Stimulated activated CD8-positive, alpha-beta memory T cell treated with anti-CD3 and anti-CD28 coated beads, Interleukin-4, amount 100 ng/mL, for 1 hour (primary cell): ENCODE measurements at places on chromosomes 4 and X.

DNA sequence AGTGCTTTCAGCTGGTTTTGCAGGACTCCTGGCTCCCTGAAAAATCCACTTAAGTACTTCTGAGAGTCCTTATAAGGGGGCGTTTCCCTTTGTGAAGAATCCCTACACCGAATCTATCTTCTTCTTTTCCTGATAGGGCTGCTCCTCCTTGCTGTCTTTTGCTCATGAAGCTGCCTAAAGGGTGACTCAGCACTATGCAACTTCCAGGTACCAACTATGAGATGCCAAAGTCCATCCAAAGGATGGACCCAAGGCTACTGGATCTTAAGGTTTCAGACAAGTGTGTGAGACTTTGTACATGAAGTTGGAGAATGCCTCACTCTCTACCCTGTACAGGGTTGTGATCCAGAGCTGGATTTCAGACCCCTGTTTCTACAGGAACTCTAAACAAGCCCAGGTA is 485.0 kb upstream of the FAT1 start:
- DNase-seq: no peak

DNA sequence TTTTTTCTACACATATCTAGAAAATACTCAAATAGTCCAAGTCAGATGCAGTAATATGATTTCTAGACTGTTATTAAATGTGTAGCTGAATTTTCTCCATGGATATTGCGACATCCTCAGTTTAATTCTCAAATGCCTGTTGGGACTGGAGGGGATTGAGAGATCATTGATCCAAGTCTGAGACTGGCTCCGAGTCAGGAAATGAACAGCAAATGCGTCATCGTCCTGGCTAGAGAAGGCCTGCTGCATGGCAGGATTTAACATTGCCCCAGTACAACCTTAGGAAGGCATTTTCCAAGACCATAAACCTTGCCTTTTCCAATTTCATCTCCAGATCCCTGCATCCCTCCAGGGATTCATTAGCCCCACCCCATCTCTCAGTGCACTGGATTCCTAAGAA is 56.6 kb upstream of the SLC6A14 start:
- no peak for DNase-seq

DNA sequence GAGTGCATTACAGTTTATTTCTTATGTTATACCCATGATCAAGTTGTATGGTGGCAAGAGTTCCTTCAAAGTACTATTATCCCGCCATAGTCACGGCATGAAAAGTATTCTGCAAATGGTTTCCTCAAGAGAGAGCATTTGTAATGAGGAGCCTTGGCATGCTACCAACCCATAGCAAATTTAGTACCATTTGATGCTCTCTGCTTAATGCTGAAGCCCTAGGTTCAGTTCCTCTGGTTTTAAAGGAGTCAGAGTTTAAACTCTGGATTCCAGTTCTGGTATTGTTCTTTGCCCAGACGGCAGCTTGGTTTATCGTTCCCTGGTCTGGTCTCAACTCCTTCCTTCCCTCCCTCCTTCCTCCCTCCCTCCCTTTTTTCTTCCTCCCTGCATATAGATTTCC is 371.3 kb downstream of the BMPR1B start:
- no peak for DNase-seq

- DNase-seq: no peak
Observed at GRCh38 chr4:24582235-24582832, 2.0 kb downstream of the DHX15 start.

DNA sequence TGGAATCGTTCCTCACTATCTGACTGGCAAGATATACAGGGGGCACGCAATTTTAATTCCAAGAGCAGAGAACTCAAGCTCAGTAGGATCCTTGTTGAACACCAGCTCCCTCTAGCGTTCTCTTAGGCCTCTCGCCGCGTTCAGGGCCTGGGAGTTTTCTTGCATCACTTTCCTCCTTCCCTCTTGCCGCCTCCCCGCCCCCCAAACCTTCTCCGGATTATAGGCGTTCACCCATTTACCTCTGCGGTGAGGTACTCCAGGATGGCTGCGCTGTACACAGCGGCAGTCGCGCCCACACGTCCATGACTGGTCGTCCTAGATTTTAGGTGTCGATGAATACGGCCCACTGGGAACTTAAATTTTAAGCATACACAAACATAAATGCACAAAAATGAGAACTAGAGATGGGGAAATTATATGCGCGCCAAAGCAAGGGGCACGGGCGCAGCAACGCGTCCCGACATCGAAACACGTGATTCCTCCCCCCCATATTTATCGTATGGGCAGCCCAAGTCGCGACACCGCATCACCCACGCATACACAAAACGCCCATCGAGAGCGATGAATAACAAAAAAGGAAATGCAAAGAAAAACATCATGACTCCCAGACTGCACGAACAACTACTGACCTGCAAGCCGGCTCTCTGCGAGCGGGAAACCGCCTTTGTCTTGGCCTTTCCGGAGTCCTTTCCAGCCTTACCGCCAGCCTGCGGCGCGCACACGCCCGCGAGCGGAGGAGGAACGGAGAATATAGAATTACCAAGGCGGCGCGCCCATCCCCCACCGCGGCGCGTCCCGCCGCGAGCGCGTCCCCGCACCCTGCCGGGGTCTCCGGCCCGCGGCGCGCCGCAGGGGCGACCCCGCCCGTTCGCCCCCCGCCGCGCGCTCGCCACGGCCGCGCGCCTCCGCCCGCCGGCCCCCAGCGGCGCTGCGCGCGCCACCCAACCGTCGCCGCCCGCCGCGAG is 759 bp downstream of the H2AZ1 start:
- peak; percentile 55 for DNase-seq

DNA sequence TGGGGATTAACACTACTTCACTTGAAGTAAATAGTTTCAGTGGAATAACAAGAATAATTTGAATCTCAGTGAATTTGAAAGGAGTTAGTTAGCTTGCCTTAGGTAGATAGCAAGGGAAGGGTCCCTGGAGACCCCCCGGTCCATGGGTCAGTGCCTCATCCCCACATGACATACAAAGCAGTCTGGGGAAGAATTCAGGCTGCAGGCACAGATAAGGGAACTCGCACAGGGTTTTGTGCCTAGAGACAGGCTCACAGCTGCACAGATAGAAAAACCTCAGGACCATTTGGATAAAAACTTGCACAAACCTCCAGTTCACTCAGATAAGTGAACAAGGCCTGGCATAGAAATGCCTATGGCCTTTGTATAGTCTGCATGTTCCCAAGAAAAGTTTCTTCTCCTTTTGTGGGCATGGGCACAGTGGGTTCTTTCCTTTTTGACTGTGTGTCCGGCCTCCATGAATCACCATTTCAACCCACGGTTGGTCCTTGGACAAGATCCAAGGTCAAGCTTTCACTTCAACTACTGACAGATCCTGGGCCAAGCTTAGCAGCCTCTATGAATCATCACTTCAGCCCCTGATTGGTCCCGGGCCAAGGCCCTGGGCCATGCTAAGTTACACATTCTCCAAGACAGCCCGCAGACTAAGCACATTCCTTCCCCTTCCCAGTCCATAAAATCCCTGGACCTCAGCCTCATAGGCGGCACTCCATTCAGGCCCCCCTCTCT is 108.3 kb upstream of the KLHL4 start:
- no peak for DNase-seq

DNA sequence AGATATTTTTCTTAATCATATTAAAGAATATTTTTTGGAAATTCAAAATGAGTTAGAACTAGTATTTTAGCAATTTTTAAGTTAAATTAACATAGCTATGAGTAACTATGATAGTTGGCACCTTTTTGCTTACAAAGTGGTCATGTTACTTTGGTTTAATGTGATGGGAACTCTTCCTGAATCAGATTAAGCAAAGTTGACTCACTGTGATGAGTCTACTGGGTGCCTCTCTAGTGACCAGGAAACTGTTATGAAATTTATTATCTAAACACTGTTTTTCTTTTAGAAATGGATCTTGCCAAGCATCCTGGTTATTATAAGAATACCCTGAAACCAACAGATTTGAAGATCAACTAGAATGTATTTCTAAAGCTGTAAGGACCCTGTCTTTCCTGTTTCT is 985.8 kb downstream of the TRAM1L1 start:
- DNase-seq: no peak

DNA sequence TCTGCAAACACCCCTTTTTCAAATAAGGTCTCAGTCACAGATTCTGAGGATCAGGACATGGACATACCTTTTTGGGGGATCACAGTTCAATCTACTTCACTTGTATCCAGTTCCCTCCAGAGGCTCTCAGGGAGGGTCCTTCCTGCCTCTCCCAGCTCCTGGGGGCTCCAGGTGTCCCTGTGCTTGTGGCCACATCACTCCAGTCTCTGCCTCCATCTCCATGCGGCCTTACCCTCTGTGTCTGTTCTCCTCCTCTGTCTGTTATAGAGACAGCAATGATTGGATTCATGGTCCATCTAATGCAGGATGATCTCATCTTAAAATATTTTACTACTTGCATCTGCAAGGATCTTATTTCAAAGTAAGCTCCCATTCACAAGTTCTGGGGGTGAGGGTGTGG is 269.6 kb downstream of the ASMT start:
- DNase-seq: no peak

GRCh38 chr4:88757776-88758175 is 60.1 kb upstream of the NAP1L5 start:
- DNase-seq: no peak

GRCh38 chrX:11406109-11406765 is 113.0 kb downstream of the AMELX start:
- DNase-seq: no peak

GRCh38 chr4:145285928-145286327 is 105.5 kb upstream of the OTUD4 start:
- DNase-seq: no peak

DNA sequence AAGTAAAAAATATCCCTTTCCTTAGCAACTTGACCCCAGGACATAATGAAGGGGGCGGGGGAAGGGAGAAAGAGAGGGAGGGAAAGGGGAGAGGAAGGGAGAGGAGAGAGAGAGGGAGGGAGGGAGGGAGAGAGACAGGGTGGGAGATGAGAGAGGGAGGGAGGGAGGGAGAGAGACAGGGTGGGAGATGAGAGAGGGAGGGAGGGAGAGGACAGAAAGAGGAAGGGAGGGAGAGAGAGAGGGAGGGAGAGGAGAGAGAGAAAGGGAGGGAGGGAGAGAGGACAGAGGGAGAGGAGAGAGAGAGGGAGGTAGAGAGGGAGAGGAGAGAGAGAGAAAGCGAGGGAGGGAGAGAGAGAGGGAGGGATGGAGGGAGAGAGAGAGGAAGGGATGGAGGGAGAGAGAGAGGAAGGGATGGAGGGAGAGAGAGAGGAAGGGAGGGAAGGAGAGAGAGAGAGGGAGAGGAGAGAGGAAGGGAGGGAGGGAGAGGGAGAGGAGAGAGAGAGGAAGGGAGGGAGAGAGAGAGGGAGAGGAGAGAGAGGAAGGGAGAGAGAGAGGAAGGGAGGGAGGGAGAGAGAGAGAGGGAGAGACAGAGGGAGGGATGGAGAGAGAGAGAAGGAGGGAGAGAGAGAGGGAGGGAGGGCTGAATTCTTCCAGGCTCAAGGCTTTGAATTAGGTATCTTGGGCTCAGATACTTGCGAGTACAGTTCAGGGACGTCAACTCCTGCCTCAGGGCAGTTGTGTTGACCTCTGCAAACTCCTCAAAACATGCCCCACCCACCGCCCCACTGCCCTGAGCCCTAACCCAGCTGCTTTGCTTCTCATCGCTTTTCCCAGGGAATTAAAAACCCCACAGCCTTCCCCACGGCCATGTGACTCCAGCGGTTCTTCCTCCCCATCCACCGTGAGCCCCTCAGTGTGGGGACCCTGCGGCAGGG is 40.0 kb upstream of the ADRA2C start:
- no peak for DNase-seq

DNA sequence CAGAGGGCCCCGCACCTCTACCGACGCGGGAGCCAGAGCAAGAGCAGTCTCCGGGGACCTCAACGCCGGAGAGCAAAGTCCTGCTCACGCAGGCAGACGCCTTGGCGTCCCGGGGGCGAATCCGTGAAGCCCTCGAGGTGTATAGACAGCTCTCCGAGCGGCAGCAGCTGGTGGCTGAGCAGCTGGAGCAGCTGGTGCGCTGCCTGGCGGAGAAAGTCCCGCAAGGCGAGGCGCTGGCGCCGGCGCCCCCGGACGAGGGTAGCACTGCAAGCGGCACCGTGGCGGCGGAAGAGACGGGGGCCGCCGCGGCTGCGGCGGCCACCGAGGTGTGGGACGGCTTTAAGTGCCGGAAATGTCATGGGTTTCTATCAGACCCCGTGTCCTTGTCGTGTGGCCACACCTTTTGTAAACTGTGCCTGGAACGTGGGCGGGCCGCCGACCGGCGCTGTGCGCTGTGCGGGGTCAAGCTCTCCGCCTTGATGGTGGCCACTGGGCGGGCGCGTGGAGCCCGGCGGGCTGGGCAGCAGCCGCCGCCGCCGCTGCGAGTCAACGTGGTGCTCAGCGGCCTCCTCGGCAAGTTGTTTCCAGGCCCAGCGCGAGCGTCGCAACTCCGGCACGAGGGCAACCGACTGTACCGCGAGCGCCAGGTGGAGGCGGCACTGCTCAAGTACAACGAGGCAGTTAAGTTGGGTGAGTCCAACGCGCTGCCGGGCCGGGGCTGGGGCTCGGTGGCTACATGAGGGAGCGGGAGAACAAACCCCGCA is 672 bp downstream of the LONRF3 start:
- peak; percentile 17 for DNase-seq

- DNase-seq: no peak
Observed at GRCh38 chr4:77920371-77920770, 57.7 kb downstream of the MRPL1 start.
